ENCODE measurements at places on chromosomes 11 and 22.

- DNase-seq, result no peak
Measured at GRCh38 chr11:34036456-34036855, 15.1 kb upstream of the CAPRIN1 start.

DNA sequence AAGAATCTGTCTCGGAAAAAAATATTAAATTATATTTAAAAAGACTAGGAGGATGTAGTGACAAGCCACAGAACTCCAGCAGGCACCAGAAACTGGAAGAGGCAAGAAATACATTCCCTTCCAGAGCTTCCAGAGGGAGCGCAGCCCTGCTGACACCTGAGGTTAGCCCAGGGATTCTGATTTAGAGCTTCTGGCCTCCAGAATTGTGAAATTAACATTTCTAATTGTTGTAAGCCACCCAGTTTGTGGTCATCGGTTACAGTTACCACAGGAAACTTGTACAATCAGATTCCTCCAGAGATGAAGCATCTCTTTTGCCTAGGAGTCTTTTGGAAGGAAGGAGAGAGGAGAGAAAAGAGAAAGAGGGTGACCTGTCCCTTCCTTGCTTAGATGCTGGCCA, 6.4 kb upstream of the UBASH3B start:
- no peak for DNase-seq

DNA sequence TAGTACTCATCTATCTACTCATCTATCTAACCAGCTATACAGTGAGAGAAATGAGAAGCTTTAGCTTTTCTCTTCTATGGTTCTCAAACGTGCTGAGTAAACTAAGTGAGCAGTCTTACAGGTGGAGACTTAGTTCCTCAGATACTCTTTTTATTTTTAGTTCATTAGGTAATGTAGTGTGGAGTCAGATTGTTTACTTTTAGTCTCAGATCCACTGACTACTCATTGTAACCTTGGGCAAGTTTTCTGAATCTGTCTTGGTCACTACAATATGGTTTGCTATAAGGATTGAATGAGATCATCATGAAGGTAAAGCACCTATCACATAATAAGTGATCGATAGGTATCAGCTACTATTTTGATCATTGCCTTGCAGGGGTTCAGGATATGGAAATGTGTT, 160.1 kb downstream of the RAB38 start:
- no peak for DNase-seq

GRCh38 chr11:106961518-106961917, 56.8 kb downstream of the GUCY1A2 start:
- DNase-seq, result no peak

DNA sequence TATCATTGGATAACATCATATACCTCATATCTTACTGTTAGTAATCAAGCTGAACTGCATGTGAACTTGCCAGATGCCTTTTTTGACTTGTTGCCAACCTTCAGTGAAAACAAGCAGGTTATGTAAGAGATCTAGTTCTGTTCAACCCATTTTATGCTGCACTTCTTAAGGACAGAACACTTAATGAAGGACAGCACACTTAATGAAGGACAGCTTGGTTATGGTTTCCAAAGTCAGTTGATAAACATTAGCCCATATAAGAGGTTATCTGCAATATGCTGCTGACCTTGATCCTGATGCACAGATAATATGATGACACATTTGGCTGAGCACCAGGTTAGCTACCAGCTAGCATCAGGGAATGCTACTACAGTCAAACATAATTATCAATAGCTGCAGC, 358.7 kb upstream of the PDGFD start:
- no peak for DNase-seq

DNA sequence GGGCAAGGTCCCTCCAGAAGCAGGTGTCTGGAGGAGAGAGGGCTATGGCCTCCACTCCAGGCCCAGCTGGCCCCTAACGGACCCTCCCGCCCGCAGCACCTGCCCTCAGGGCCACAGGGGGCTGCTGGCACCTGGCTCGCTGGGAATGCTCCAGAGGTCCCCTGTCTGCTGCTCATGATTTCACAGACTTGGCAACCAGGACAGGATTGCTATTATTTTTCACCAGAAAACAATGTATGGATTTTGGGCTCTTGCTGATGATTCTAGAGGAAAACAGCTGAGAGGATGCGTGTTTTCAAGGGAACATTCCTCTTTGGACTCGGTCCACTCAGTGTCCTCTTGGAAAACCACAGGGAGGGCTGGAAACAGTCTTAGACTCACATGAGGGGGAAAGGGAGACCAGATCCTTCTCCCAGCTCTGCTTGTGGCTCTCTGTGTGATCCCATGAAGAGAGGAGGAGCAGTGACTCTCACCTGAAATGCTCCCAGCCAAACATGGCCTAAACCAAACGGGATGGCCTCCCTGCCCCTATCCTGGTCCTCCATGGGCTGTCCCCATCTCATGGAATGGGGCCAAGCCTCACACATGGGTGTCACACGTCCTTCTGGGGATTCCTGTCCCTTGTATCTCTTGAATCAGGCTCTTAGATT, 15.8 kb downstream of the MYEOV start:
- DNase-seq, result no peak

Measured in stimulated activated CD4-positive, alpha-beta T cell treated with anti-CD3 and anti-CD28 coated beads, TNF-alpha, amount 100 ng/mL, for 4 hours (primary cell).